Hypothalamus (tissue), 51 donors: ENCODE measurements at places on chromosomes 6 and 20.
A peak's percentile ranks its signal among the peaks of the same experiment; 100 is the strongest.

GRCh38 chr6:38172739-38173410 lies 353.3 kb downstream of the ZFAND3 start:
- no peak for DNase-seq

- DNase-seq = no peak
Observed at GRCh38 chr6:45327956-45328522, at the start of gene RUNX2. RUNX2 (plus strand) TSS chr6:45328330; CDS start chr6:45328727, 397 bp downstream.

DNA sequence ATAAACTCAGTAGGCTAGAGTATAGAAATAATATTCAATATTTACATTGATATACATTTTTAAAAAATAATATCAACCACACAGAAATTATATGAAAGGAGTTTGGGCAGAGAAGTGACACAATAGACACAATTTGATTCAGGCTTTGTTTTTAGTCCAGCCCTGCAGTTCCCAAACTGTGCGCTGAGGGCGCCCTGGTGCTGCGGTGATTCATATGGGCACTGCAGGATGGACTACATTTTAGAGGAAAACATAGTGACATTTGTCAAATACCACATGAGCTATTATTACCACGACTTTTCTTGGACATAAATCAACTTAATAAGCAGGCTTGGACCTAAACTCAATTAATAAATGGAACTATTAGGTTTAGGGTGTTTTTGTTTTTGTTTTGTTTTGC lies 364.3 kb upstream of the ID4 start:
- DNase-seq = no peak

DNA sequence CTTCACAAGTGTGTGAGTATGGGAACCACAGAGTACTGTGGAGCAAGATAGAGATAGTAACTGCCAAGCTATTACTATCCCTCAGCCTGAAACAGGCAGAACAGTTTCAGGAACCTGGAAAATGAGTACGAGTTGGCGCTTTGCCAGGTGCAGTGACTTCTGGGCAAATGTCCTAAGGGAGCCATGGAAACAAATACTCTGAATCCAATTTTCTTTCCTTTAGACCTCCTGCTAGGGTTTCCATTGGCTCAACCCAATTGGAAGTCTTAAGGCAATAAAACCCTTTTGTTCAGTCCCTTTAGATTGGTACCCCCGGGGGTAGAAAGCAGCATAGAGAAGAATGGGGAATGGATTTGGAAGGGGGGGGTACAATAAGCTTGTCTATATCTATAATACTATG lies 205.0 kb upstream of the EPHA7 start:
- DNase-seq = no peak

DNA sequence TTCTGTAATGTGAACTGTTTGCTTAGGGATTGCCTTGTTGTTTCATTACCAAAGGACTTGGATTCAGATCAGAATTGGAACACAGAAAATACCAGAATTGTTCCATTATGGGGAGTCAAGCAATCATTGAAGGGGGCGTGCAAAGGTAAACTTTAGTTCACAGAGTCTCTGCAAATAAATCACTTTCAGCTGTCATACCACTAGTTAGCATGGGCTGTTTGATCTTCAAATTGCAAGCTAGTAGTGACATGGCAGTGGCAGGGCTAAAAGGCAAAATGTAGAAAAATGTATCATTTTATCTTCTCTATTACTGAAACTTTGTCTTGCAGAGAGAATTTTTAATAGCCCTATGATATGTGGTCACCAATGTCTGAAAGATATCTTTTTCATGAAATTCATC lies 483.2 kb upstream of the NRSN1 start:
- DNase-seq = no peak

GRCh38 chr6:104431096-104431495 lies 428.6 kb downstream of the HACE1 start:
- no peak for DNase-seq

DNA sequence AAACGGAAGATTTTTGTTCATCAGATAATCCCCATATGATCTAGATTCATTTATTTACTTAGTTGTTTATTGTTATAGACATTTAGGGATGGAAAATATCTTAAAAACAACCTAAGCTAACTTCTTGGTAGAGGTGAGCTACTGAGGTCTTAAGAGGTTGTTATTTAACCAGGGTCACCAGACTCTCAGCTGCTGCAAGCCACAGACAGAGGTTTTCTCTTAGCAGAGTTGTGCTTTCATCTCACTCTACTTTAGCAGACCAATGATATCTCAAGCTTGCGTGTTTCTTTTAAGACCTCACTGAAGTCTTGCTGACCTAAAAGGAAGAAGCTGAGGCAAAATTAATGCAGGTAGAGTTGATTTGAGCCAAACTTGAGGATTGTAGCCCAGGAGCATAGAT lies 43.6 kb downstream of the NCOA7 start:
- no peak for DNase-seq

DNA sequence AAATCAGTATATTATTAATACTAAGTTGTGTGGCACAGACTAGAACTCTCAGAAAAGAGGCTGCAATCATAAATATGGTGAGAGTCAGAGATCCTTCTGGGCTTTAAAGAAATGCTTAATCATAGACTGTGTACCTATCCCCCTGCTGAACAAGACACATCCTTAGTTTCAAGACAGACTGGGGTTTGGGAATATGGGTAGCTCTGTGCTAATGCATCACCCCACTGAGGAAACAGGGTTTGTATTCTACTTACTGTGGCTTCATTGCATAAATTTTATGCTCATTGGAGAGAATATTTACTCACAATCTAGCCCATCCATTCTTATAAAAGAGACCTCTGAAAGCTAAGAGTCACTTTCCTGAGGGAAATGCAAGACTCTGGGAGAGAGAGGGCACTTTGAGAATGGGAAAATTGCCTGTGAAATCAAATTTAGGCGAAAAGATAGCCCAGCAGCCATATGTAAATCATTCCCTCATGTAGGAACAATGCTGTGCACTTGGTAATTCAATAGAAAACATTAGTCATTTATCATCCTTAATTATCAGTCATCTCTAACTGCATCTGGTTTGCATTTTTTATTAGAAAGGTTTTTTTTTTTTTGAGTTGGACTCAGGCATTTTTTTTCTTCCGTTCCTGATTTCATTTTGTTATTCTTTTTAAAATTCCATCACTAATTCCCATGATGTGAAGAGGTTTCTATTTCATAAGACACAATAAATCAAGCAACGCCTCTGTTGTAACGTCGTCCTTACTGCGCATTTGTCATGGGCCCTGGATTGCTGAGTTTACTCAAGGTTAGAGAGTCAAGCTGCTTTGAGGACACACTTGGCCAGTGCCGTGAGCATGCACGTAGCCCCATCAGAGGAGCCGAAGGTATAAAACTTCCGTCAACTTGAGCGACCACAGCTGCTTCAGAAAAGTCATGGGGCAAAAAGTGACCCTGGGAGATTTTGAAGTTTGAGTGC lies 91.8 kb downstream of the TRMT11 start:
- no peak for DNase-seq

DNA sequence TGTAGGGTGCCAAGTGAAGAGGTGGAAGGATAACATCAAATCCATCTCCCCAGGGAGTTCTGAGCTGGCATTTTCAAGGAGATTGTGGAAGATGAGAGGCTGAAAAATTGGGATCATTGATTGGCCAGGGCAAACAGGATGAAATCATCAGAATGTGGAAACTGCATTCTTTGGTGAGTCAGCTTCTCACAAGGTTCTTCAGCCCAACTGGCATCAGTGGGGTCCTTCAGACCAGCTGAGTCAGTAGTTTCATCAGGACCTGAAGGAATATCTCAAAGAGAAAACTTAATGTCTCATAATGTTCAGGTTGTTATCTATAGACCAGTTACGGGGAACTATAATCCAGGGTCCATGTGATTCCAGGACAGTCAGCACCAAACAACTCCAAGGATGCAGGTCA lies 195.8 kb downstream of the HAO1 start:
- no peak for DNase-seq

DNA sequence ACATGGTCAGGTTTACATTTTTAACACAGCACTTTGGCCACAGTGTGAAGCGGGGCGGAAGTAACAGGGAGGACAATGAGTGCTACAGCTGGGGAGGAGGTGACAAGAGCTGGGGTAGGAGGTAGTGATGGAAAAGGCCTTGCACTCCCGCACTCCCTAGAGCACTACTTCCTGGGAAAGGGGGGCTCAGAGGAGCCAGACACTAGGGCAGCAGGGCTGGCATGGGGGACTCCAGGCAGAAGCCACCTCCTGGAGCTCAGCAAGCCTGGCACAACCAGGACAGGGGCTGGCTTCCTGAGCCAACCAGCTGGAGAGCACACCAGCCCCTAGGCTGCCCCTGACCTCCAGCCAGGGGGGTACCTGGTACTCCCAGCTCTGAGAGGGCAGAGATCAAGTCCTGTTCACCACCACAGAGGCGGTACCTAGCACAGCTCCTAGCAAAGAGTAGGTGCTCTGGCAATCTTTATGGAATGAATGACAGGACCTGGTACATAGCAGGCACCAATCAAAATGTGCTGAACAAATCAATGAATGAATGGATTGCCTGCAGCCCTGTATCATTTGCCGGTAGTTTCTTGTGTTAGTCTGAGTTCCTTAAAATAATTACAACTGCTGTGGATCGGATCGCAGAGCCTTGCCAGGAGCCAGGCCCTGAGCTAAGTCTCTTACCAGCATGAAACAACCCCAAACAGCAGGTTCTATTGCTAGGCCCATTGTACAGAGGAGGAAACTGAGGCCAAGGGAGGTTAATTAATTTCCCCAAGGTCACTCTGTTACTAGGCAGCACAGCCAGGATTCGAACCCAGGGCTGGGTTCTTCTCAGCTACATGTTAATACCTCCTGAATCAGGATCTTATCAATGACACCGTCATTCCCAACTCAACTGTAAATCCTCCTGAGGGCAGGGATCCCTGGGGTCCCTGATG lies 15.5 kb downstream of the NOL4L start:
- DNase-seq = no peak

DNA sequence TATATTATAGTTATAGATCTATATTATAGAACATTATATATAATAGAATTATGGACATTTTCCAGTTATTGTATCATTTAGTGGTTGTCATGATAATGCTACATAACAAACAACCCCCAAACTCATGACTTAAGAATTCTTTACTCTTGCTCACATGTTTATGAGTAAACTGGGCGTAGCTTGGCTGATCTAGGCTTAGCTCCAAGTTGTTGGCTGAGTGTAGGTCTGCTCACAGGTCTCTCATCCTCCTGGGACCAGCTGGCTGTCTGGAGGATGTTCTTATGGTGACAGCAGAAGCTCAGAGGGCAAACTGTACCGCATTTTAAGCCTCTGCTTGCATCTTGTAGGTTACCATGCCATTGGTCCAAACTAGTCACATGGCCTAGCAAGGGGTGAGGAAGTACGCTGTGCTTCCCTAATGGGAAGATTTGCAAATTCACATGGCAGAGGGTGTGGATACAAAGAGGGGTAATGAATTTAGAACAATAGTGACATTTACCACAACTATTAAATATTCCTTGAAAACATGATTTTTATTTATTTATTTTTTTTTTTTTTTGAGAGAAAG lies 34.2 kb downstream of the ARHGAP40 start:
- DNase-seq = no peak

- peak; percentile 81 for DNase-seq
Observed at GRCh38 chr20:49713753-49714712, at the start of gene B4GALT5. B4GALT5 (minus strand) TSS chr20:49713878; CDS start chr20:49713690, 188 bp downstream.

GRCh38 chr6:20197251-20197650 lies 15.0 kb downstream of the MBOAT1 start:
- no peak for DNase-seq

GRCh38 chr6:157265635-157266034 lies 57.7 kb downstream of the TMEM242 start:
- DNase-seq = no peak

DNA sequence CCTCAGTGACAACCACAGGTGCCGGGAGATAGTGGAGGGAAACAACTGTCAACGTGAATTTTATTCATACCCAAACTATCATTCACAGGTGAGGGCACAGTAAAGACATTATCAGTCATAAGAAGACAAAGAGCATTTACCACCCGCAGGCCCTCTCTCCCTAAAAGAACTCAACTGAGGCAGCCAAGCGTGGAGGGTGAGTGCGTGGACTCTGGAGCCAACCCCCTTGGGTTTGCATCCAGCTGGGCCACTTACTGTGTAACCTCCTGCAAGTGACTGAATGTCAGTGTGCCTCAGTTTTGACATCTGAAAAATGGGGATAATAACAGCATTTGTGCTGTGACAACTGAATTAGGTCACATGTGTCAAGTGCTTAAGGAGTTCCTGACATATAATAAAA lies 70.6 kb upstream of the KCNK16 start:
- no peak for DNase-seq

DNA sequence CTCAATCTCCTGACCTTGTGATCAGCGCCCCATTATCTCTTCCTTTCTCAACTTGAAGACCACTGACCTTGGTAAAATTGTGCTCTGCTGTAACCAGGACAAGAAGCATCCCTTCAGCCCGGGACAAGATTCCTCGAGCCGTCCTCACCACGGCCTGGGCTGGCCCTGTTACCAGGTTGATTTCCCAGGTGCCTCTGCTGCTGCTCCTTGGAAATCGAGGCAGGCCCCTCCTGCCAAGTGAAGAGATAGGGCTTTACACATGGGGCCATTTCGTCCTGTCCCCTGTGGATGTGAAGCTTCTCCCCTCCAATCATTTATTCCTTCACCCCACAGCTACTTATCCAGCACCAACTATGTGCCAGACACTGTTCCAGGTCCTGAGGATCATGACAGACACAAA lies 21.5 kb downstream of the RAB44 start:
- no peak for DNase-seq

DNA sequence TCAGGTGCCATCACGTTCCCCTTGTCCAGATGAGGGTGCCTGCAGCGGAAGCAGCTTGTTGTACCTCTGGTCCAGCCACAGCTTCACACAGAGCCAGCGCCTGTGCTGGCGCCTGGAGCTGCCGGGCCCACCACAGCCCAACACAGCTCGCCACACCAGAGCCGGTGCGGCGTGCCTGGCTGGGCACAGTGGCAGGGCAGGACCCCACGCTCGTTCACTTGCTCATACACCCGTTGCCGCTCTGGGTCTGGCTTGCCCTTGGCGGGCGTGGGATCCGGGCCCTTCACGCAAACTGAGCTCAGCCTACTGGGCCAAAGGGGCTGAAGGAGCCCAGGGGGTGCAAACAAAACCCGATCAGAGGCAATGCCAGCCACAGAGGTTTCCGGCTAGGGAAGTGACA lies 492.5 kb upstream of the MANEA start:
- DNase-seq = no peak

- DNase-seq = no peak
Observed at GRCh38 chr20:36084897-36085613, 69.5 kb upstream of the EPB41L1 start.

GRCh38 chr6:148596891-148597455 lies 149.9 kb upstream of the UST start:
- DNase-seq = no peak

GRCh38 chr20:312866-313265 lies 12.5 kb upstream of the SOX12 start:
- no peak for DNase-seq

- DNase-seq = no peak
Observed at GRCh38 chr6:81562169-81562568, 190.3 kb downstream of the TENT5A start.

- no peak for DNase-seq
Observed at GRCh38 chr6:161694995-161695394, 421.1 kb upstream of the AGPAT4 start.

DNA sequence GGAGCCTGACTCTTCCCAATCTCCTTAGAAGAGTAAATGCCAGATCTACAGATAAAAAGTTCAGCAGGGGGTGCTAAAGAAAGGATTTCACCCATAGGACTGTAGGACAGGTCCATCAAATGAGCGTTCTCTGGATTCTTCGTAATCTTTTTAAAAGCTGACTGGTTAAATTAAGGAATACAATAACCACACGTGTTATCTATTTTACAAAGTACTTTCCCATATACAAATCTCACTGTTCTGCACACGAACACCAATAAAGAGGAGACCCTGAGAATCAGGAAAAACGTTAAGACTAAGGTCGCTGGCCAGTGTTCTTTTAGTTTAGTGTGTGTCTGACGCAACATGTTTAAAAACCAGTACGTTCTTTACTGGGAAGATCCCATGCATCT lies 542 bp downstream of the TUBE1 start:
- no peak for DNase-seq
